ENCODE measurements at places on chromosomes 7 and 10. TPM values are rescaled to one million over a fixed set of nuclear protein-coding genes. Genes with fewer than 3 reads are reported as not detected.

MEIG1 gene
- total RNA-seq, result 0.72 TPM

SFXN2 gene
- 32.7 TPM for total RNA-seq

FOXI2 gene
- total RNA-seq, result 0.29 TPM

TSPAN33 gene
- total RNA-seq, result 36.7 TPM

FBH1 gene
- total RNA-seq, result 50.8 TPM

All from H9 (cell line).